ENCODE measurements at places on chromosomes 2 and 18.

DNA sequence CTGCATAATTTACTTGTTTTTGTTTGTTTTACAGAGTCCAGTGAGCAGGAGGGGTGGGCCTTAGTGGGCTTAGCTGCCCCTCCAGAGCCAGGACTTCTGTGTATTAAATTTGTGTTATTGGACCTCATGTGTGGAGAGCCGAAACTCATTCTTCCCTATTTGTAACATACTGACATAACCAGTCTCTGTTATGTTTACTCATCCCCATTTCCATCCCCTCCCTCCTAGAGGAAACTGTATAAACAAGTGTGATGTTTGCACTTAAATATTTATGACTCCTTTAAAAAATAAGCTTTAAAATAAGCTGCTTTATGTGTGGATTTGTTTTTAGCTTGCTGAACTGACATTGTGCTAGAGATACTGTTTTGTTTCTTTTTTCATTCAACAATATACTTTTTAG lies 13.8 kb downstream of the ZNF512 start:
- no peak for DNase-seq

GRCh38 chr18:41703744-41704530 lies 251.1 kb upstream of the PIK3C3 start:
- no peak for DNase-seq

- DNase-seq = no peak
These were observed 142.5 kb downstream of the FMNL2 start for GRCh38 chr2:152477347-152478092.

DNA sequence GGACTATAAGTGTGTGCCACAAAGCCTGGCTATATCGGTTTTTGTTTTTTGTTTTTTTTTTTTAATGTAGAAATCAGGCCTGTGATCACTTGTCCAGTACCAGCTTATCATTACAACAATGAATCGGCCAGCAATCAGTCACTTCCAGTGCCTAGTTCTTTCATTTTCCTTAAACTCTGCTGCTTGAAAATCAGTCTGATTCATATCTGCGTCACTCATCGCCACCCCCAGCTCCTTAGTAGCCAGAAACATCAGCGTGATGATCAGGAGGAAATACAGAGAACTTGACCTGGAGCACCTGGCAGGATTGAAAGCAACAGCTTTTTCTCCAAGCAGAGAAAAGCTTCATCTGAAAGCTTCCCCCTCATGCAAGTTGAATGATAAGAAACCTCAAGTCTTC lies 75.4 kb downstream of the SPTBN1 start:
- no peak for DNase-seq

- no peak for DNase-seq
These were observed 21.2 kb downstream of the ATIC start for GRCh38 chr2:215332872-215333595.

DNA sequence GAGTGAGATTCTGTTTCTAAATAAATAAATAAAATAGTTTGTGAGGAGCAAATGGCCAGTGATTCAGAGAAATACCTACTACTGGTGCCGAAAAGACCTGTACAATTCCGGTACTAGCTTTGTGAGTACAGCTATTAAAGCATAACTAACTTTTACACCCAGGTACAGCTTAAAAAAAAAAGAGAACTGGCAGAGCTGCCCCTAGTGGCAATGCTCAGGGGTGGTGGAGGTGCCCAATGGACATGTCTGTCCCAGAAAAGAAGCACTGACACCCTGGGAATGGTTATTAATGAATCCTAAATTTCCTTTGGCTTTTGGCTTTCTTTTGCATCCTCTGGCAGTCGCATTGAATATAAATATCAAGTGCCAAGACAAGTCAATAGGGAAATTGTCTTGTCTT lies 87.0 kb downstream of the LIPG start:
- no peak for DNase-seq

DNA sequence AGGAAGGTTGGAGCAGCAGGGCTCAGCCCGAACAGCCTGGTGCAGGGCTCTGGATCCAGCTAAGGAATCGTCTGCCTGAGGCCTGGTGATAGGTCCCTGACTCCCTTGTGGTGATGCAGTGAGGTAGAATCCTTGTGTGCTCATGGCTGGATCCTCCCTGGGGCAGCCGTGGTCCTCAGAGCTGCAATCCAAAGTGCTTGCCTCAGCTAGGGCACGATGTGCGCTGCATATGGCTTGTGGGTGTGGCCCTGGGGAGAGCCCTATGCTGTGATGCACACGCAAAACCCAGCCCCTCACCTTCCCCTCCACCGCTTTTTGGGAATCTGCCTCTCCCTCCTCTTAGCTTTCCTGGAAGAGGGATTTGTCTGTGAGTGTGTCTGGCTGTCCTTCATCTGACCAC lies 142.2 kb downstream of the DYSF start:
- no peak for DNase-seq

DNA sequence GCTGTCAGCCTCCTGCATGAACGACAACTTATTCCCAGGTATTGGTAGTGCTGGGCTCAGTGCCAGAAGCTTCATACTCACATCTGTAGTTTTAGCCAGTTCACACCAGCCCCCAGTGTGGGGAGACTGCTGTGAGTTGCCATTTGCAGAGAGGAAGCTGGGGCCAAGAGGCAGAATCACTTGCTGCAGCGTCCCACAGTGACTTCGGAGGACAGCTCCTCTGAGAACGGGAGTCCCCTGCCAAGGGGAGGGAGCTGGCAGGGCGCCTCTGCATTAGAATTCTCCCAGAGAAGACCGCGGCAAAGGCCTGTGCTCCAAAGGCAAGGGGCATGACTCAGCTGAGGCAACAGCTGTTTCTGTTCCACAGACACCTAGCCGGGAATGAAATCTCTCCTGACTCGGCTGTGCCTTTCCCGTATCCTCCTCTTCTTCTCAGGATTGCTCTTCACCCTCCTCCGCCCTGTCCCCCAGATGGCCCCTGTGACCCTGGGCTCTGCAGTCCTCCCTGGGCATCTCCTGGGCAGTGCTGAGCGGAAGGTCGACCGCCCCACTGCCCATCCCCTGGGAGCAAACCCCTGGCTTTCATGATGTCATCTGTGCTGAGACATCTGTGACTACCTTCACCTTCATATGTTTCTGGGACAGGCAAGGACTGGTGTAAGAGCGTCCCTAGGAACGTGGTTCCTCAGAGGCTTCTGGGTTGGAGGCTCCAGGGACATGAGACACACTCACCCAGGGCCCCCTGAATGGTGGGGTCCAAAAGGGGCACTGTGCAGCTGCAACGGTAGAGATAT lies 18.0 kb downstream of the MAL start:
- no peak for DNase-seq

DNA sequence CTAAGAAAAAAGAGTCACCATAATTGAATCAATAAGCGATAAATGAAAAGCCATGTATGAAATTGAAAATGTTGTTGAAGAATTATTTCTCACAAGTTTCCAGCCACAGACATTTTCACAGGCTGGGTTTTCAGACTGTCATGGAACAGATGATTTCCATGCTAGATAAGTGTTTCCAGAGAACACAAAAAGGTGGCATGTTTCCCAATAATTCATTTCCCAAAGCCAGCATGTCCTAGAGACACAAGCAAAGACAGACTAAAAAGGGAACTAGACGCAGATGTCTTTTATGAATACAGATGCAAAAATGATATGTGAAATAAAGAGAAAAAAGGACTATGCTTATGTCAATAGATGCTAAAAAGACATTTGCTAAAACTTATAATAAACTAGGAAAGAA lies 255.1 kb downstream of the EIPR1 start:
- no peak for DNase-seq

- DNase-seq = no peak
These were observed 507.1 kb upstream of the ID2 start for GRCh38 chr2:8174641-8175257.

- DNase-seq = no peak
These were observed 137.5 kb downstream of the LYPD6B start for GRCh38 chr2:149175956-149176355.
